Right ventricle myocardium inferior (tissue), 1 donor: ENCODE measurements at places on chromosomes 11 and 22.

- no peak for DNase-seq
These were observed 348.2 kb downstream of the CADM1 start for GRCh38 chr11:115155978-115156377.

DNA sequence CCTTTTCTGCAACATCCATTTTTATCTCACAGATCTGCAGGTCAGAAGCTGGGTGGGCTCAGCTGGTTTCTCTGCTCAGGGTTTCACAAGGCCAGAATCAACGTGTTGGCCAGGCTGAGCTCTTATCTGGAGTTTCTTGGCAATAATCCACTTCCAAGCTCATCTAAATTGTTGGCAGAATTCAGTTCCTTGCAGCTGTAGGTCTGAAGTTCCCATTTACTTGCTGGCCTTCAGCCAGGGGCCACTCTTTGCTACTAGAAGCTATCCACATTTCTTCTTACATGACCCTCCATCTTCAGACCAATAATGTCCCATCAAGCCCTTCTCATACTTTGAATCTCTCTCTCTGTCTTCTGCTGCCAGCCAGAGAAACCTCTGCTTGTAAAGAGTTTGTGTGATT is 103.5 kb downstream of the WNT11 start:
- DNase-seq = peak; percentile 77

- DNase-seq = no peak
These were observed 38.7 kb downstream of the ST14 start for GRCh38 chr11:130198292-130198691.

GRCh38 chr11:82680252-82680651 is 53.4 kb downstream of the FAM181B start:
- no peak for DNase-seq

DNA sequence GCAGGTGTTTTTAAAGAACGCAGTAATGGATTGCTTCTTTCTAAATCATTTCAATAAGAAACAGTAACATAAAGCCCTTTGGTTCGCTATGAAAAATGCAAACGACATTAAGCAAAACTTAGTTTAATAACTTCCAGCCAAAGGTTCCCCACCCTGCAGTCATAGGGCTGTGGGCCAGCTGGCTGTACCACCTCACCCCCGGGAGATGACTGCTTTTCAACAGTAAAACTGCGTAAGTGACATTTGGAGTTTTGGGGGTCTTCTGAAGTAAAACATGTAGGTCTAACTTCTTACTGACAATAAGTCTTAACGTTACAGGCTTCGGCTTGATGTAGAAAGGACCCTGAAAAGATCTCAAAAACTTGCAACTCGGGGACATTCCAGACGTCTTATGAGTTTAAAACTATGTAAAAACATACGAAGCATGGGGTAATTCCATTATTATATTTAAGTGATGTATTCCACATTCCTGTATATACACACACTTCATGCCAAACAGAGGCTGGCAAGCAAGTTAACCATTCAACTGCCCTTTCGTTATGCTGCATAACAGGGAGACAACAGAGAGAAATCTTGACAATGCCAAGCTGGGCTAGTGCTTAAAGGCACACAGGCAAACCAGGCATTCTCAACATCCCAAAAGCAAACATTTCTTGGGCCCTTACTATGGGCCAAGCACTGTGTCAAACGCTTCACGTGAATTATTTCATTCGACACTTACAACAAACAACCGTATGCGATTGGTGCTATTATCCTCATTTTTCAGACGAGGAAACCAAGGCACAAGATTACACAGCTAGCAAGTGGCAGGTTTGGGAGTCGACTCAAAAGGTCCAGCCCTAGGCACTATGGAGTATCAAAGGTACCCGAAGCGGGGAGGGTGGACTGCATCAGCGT is 1.2 kb downstream of the MRTFA start:
- DNase-seq = peak; percentile 75
